ENCODE measurements at places on chromosomes 6 and 20. TPM values are rescaled to one million over a fixed set of nuclear protein-coding genes. Genes with fewer than 3 reads are reported as not detected.

- no peaks in the 10 kb centered on the region for H3K36me3 ChIP-seq
- no peak overlapping the region for H3K27ac ChIP-seq
- no peak for DNase-seq
- H3K4me3 ChIP-seq = no peak overlapping the region
- no peaks in the 10 kb centered on the region for H3K4me1 ChIP-seq
Observed at GRCh38 chr6:58073263-58073662, 755.8 kb downstream of the PRIM2 start.

- no peak overlapping the region for H3K4me3 ChIP-seq
- peaks cover 41% of the 10 kb centered on the region for H3K36me3 ChIP-seq
- no peaks in the 10 kb centered on the region for H3K27me3 ChIP-seq
- H3K27ac ChIP-seq = no peak overlapping the region
- no peaks in the 10 kb centered on the region for H3K4me1 ChIP-seq
Observed at GRCh38 chr20:37733416-37733815, 39.6 kb downstream of the CTNNBL1 start.

GRCh38 chr6:5359417-5359816 lies 98.1 kb downstream of the FARS2 start:
- H3K27ac ChIP-seq = no peak overlapping the region
- H3K4me3 ChIP-seq = no peak overlapping the region
- no peak for DNase-seq
- no peaks in the 10 kb centered on the region for H3K27me3 ChIP-seq
- no peaks in the 10 kb centered on the region for H3K36me3 ChIP-seq
- no peaks in the 10 kb centered on the region for H3K4me1 ChIP-seq

The PROKR2 gene
- not detected for total RNA-seq
